Stimulated activated effector memory CD8-positive, alpha-beta T cell treated with anti-CD3 and anti-CD28 coated beads, Interleukin-12 subunit alpha, Interleukin-12 subunit beta, amount 100 ng/mL, for 72 hours (primary cell): ENCODE measurements at places on chromosomes 5 and 9.

- DNase-seq = no peak
These were observed 7.5 kb downstream of the ABL1 start for GRCh38 chr9:130842545-130842944.

- DNase-seq = peak; percentile 20
These were observed 85.4 kb downstream of the ANKRD55 start for GRCh38 chr5:56147659-56148230.

GRCh38 chr5:124634228-124634739 lies 112.2 kb downstream of the ZNF608 start:
- no peak for DNase-seq

GRCh38 chr5:61289241-61289640 lies 42.8 kb upstream of the ZSWIM6 start:
- DNase-seq = no peak

- DNase-seq = no peak
These were observed 277.6 kb upstream of the ADAMTS16 start for GRCh38 chr5:4862500-4862899.

GRCh38 chr9:17760250-17760649 lies 181.4 kb downstream of the SH3GL2 start:
- DNase-seq = no peak

DNA sequence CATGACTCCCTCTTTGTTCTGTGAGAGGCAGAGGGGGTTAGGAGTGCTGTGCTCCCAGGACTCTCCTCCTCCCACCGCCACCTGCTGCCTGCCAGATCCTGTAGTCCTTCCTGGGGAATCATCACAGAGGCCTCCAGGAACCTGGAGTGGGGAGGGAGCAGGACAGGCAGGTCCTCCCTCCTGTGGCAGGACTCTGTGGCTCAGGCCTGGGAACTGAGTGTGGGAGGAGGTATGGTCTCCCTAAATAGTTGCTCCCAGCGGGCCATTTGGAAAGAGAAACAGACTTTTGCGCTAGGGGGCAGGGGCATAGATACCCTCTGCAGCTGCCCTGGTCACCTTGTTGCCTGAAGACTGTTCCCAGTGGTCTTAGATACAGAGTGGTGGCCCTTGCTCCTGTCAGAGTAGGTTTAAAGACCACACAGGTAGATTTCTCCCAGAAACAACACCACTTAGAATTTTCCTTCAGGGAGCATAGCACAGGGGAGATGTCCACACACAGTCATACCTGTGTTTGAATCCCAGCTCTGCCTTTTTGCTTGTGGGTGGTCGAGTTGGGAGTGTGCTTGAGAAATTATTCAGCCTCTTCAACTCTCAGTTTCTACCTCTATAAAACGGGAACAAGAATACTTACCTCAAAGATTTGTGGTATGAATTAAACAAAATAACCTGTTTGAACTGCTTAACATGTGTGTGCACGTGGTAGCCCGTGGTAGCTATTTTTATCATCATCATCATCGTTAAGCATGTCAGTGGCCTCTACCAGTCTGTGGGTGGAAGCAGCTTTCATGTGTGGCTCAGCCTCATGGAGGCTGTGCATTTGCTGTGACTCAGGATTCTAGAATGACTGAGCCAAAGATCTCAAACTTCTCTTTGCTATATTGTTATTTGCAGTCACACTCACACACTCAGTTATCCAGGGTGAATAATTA lies 55.8 kb downstream of the SLC22A5 start:
- DNase-seq = peak; percentile 75

DNA sequence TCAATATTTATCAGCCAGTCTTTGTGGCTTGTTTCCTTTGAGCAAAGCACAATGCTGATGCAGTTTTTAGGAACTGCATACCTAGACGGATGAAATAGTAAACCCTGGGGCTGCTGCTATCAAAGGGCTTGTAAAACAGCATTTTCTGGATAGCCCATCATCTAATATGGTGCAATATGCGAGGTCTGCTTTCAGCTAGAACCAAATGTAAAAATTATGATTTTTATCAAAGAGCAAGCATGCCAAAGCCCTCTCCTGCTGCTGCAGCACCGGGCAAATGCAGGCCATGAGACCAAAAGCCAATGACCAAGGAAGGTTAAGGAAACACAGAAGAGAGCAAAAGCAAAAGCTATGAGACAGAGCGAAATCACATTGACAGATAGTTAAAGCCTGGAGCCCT lies 1000.4 kb downstream of the MAT2B start:
- no peak for DNase-seq

DNA sequence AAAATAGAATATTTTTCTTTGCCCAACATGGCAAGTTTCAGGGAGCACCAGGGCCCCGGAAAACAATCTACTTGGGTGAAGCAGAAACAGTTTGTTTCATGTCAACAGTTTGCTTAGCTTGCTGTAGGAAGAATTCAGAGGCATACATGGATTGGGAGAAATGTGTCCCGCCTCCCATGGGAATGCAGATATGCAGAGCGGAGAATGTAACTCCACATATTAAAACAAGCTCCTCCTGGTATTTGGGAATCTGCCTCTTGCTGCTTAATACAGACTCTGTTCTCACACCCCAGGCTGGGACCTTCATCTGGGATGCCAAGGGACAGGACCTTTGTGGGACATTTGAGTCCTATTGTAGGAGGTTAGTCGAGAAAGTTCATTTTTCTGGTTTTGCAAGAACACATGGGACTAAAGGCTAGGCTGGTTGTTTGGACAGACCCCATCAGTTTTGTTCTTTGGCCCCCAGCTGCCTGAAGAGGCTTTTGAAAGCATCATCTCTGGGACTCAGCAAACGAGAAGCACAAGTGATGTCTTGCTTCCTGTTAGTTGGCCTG lies 220.5 kb upstream of the ADRA1B start:
- no peak for DNase-seq

DNA sequence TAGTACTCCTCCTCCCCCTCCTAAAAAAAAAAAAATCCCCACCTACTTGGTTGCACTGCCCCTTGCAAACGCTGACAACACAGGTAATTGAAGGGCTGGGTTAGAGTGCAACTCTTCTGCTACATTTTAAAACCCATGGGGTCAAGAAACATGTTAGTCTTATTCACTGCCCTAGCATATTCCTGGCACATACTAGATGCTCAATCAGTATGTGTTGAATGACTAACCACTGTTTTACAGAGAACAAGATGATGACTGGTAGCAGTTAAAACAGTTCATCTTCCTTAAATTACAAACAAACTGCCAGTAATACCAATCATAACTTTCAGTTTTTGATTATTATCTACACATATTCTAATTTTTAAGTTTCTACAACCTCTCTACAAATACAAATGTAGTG lies 124.4 kb downstream of the NFIB start:
- no peak for DNase-seq

- DNase-seq = no peak
These were observed 64.4 kb downstream of the PPARGC1B start for GRCh38 chr5:149794487-149794971.

GRCh38 chr9:70421272-70422180 lies 7.1 kb upstream of the KLF9 start:
- DNase-seq = peak; percentile 53

DNA sequence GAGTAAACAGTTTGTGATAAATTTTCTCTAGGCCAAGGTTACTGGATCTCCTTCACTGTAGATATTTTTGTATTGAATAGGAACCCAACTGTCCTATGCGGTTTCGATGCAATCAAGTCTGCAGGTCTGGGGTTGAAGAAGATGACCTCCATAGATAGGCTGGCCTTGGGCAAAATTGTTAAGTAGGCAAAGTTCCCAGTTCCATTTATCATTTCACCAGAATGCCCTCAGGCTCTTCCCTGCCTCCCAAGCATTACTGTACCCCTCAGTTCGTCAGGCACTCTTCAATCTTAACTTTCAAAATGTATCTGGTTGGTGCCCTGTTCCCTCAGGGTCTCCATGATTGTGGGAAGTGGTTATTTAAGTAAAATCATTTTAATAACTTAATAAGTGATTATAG lies 1802.9 kb upstream of the WWC1 start:
- DNase-seq = no peak

DNA sequence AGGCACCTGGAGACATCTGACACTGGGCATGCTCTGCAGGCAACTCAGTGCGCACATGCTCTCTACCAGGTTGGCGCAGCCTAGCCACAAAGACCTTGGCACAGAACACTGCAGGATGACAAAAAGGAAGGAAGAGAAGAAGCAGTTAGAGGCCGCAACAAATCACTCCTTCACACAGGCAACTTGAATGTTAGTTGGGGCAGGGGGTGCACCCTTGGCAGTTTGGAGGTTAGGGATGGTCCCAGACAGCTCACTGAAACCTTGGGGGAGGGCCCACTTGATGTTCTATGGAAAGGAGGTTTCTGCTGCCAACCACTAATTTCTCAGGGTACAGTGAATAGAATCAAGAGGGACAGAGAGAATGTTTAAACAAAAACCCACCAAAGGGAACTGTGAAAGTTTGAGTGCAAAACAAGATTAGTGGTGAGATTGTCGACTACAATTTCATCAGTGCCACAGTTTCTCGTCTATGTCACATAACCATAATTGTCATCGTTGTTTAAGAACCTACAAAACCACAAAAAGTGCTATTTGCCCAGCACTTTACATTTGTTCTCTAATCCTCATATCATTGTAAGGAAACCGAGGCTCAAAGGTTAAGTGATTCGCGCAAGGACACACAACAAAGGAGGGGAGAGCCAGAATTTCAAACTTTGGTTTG lies 48.7 kb downstream of the FBXW11 start:
- DNase-seq = peak; percentile 64

DNA sequence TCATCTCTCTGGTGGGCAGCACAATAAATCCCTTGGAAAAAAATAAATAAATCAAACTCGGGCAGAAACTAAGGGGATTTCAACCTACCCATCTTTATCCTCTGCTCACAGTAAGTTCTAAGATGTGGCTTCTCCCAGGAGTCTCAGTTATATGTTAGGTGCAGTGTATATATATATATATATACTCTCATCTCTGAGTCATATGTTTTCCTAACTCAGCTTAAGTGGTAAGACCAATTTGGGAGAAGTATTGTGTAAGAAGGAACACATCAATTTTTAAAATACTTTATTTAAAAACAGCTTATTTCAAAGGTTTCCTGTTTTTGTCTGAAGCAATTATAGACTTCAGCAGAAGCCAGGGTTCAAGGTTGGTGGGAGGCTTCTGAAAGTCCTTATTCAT lies 20.3 kb upstream of the OSMR start:
- DNase-seq = no peak

GRCh38 chr9:132409828-132410528 lies at the start of gene CFAP77:
Gene CFAP77, plus strand, starts transcription at chr9:132410211. Its CDS starts 61 bp downstream, at chr9:132410272.
- DNase-seq = no peak
